Esophagus mucosa (tissue), 1 donor: ENCODE measurements at places on chromosomes 3 and 15.

- no peak for ATAC-seq
Observed at GRCh38 chr3:145124900-145125678, 1035.9 kb downstream of the PLOD2 start.

DNA sequence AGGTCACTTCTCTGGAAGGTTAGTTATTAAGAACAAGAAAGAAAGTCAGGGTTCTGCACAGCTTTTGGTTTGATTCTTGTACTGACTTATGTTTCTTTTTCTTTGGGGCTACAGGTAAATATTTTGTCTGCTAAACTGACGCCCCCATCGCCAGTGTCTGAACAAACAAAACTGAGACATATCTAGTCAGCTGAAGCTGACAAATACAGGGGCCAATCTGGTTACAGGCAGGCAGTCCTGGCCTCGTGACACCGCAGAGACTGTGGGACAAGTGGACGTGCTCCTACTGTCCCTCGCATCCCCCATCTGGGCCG lies 4.6 kb upstream of the RPL14 start:
- ATAC-seq = no peak

- ATAC-seq = no peak
Observed at GRCh38 chr3:18283680-18284079, 141.5 kb downstream of the SATB1 start.

DNA sequence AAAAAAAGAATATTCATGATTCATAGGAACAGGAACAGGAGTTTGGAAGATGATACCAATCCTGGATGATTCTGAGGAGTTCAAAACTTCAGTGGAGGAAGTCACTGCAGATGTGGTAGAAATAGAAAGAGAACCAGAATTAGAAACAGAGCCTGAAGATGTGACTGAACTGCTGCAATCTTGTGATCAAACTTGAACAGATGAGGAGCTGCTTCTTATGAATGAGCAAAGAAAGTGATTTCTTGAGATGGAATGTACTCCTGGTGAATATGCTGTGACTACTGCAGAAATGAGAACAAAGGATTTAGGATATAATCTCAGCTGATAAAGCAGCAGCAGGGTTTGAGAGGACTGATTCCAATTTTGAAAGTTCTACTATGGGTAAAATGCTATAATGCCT lies 72.7 kb downstream of the GSK3B start:
- ATAC-seq = no peak

DNA sequence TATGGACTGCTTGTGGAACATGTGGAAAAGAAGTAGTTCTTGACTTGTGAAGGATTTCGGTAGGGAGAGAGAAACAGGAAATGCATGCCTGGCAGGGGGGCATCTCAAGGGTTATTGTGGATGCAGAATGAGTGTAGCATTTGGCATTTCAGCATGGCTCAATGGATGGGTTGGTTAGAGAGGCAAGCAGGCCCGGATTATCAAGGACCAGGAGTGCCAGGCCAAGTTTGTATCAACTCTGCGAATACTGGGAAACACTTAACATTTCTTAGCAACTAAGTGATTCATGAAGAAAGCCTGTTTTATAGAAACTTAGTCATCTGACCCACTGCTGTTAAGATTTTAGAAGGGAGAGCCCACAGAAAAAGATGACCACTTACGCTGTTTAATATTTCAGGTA lies 33.6 kb downstream of the KIF15 start:
- no peak for ATAC-seq

GRCh38 chr3:139893963-139894642 lies 40.9 kb upstream of the CLSTN2 start:
- ATAC-seq = no peak

DNA sequence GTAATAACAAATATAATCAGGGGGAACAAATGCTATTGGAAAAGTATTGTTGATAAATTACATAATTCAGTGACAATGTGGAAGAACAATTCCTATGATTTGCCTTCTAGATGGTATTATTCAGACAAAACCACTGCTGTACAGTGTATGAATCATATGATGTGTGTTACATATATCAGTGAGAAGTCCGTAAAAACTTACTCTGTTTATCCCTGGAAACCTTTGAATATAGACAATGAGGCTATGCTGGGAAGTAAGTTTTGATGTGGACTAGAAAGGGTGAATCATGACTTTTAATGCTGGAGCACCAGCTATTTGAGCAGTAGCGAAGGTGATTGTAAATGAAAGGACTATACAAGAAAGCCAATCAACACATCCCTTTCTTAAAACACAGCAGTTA lies 17.9 kb downstream of the C3orf38 start:
- ATAC-seq = no peak

DNA sequence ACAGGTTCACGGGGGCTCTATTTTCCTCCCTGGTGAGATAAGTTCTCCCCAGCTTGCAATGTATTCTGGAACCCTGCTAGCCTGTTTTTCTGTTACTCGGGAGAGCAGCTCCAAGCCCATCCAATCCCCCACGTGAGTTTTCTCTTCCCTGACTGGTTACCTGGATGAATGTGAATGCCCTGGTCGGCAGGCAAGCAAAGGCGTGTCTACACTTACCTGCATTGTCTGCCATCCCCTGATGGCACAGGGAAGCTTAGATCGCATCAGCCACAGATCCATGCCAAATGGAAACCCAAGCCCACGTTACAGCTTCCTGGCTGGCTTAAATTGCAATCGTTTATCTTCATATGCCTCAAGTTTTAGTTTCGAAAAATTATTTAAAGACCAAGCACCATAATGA lies 149.9 kb downstream of the FOXP1 start:
- no peak for ATAC-seq

GRCh38 chr3:103048068-103048722 lies 613.4 kb downstream of the ZPLD1 start:
- ATAC-seq = no peak

GRCh38 chr3:104566054-104566453 lies 800.7 kb upstream of the ALCAM start:
- no peak for ATAC-seq

- ATAC-seq = no peak
Observed at GRCh38 chr15:41905036-41905793, 11.4 kb upstream of the SPTBN5 start.

- ATAC-seq = no peak
Observed at GRCh38 chr15:38733331-38733730, 168.7 kb upstream of the RASGRP1 start.

GRCh38 chr3:98690876-98691275 lies 72.3 kb upstream of the ST3GAL6 start:
- ATAC-seq = no peak

- no peak for ATAC-seq
Observed at GRCh38 chr3:155747286-155747945, 2.5 kb upstream of the PLCH1 start.

- no peak for ATAC-seq
Observed at GRCh38 chr15:92807971-92808571, 92.1 kb upstream of the CHD2 start.

- ATAC-seq = peak; percentile 95
Observed at GRCh38 chr15:76177491-76178040, 117.8 kb downstream of the TMEM266 start.

GRCh38 chr3:112531358-112531781 lies 30.4 kb downstream of the ATG3 start:
- no peak for ATAC-seq

DNA sequence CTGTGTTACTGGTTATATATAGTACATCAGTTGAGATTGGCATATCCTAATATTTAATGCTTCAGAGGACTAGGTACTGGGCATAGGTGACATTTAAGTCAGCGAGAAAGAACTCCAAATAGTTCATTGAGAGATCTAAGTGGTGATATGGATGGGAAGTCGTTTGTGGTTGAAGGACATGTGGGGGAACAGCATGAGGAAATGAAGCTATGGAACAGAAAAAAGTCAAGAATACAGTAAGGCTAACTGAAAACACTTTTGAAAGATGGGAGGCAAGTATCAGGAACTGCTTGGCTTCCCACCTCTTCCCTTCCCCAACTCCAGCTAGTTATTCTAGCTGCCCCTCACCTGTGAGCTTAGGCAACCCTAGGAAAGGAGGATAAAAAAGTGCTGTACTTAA lies 3.7 kb upstream of the MYO5A start:
- no peak for ATAC-seq

GRCh38 chr3:160134964-160135363 lies 90.3 kb upstream of the C3orf80 start:
- ATAC-seq = no peak

- no peak for ATAC-seq
Observed at GRCh38 chr3:137131081-137131480, 173.3 kb downstream of the IL20RB start.

GRCh38 chr15:88539441-88539840 lies 7.0 kb downstream of the DET1 start:
- ATAC-seq = no peak

GRCh38 chr15:62912808-62913207 lies 129.7 kb upstream of the TPM1 start:
- no peak for ATAC-seq

DNA sequence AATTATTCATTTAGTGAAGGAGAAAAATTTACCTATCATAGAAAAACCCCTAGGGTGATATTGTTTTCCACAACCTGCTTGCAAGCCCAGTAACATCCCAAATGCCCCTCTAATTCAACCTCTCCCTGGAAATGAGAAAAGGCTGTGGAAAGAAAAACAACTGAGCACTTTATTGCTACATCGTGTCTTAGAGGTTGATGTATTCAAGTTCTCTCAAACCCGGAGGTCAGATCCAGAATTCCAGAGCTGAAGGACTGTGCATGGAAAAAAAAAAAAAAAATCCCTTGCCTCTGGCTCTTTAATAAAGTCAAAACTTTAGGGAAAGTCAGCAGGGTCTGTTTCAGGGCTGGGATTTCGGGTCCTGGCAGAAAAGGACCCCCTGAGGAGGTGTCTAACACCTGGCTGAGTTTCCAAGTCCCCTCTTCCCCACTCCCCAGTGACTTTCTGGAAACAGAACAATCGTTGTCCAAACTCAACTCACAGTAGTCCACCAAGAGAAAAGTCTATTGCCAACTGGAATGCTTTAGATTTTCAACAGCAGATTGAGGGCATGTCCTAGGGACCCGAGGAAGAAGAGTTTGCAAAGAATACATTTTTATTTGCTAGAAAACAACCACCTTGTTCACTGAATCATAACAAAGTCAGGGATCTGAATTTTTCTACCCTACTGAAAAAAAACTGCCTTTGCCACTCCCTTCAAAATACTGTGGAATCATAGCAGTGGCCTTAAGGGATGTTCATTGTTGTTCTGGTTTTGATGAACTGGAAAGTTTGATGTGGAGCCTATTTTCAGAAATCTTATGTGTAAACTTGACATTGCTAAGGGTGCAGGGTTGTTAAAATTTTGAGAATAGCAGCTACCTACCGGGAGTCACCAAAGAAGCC lies 207.5 kb upstream of the ADAMTS9 start:
- no peak for ATAC-seq

GRCh38 chr3:77459926-77460325 lies 420.0 kb downstream of the ROBO2 start:
- no peak for ATAC-seq

GRCh38 chr15:95371664-95372063 lies 958.8 kb upstream of the NR2F2 start:
- ATAC-seq = no peak

- peak; percentile 65 for ATAC-seq
Observed at GRCh38 chr3:32460031-32460749, 42.5 kb downstream of the CMTM6 start.

- ATAC-seq = no peak
Observed at GRCh38 chr3:17307482-17307881, 422.7 kb downstream of the PLCL2 start.

- ATAC-seq = no peak
Observed at GRCh38 chr3:177525987-177526712, 328.9 kb upstream of the TBL1XR1 start.

DNA sequence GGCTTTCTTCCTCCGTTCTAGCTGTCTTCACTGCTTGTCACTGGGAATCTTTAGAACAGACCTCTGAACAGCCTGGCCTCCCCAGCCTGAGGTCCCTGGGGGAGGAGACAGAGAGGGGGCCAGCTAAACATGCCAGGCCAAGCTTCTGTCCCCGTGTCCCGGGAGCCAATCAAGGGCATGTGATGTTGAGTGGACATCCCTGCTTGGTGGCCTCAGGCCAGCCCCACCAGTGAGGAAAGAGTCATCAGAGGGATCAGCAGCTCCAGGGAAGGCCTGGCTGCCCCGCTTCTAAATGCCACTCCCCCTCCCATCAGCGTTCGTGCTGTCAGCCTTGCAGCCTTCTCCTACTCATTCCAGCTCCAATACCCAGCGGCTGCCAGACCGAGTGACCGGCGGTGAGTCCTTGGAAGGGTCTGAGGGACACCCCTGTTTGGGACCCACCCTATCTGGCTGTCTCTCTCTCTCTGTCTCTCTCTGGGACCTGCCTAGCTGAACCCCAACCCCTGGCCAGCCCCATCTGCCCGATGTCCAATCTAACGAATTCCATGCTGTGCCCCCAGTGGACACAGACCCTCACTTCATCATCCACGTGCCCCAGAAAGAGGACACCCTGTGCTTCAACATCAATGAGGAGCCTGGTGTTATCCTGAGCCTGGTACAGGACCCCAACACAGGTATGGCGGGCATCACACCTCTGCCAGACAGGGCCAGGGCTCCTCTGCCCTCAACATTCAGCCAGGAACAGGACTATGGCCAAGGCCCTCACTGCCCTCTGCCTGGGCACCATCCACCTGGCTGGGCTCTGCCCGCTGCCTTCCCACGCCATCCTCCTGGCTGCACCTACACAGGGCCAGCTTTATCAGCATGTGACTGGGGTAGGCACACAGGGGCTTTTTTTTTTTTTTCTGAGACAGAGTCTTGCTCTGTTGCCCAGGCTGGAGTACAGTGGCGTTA lies 6.6 kb upstream of the ITIH3 start:
- no peak for ATAC-seq

GRCh38 chr15:41024131-41024530 lies 70.9 kb downstream of the CHAC1 start:
- ATAC-seq = no peak

DNA sequence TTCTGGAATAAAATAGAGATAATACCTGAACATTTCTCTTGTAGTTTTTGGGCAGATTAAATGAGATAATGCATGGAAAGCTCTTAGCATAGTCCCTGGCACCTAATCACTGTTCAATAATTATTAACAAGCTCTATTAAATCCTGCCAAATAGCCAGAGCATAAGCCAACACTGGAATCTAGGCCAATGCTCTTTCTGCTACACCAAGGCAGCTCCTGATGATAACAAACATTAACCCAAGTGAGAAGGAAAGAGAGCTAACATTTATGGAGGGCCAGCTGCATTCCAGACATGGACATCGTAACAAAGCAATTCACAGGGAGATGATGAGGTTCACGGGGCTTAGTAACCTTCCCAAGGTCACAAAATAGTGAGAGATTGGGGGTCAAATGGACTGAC lies 23.3 kb downstream of the LARP6 start:
- no peak for ATAC-seq

DNA sequence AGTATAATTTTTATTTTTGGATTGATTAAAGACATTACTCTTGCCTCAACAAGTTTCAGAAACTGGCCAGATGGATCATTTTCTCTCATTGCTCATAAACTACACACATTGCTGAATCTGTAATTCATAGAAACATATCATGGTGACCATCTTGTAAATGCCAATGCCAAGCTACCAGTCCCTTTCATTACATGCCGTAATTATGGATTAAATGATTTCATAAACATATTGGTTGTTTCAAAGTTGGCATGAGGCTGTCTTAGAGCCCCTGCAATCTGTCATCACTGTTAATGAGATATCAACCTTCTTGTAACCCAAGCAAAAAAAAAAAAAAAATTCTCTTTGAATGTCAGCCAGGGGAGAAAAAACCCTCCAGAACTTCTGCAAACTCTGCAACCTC lies 112.2 kb downstream of the DCLK3 start:
- no peak for ATAC-seq
